ENCODE measurements at places on chromosomes 16 and 17.
A peak's percentile ranks its signal among the peaks of the same experiment; 100 is the strongest.

- no peak for DNase-seq
Observed at GRCh38 chr16:69922200-69922599, 28.9 kb upstream of the CLEC18A start.

GRCh38 chr16:72434159-72434558 lies 262.2 kb upstream of the PMFBP1 start:
- DNase-seq, result no peak

- DNase-seq, result no peak
Observed at GRCh38 chr17:30203471-30203981, 32.0 kb downstream of the SLC6A4 start.

- DNase-seq, result no peak
Observed at GRCh38 chr17:5050278-5050677, 15.1 kb upstream of the SLC52A1 start.

- DNase-seq, result no peak
Observed at GRCh38 chr16:24819462-24820040, 26.2 kb upstream of the SLC5A11 start.

DNA sequence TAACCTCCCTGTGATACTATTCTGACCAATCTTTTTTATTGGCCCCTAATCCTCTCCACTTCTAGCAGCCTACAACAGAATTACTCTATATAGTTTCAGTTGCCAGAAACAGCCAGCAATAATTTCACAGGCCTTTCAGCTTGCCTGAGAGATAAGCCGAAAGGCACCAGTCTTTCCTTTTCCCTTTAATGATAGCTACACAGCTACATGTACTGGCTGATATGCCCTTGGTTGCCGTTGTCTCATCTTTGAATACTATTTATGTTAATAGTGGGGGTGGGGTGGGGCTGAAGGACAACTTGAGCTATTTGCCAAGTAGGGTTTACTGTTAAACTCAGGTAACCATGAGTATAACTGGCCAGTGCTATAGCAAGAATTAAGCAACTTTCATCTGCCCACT lies 35.8 kb upstream of the RASL10B start:
- no peak for DNase-seq

DNA sequence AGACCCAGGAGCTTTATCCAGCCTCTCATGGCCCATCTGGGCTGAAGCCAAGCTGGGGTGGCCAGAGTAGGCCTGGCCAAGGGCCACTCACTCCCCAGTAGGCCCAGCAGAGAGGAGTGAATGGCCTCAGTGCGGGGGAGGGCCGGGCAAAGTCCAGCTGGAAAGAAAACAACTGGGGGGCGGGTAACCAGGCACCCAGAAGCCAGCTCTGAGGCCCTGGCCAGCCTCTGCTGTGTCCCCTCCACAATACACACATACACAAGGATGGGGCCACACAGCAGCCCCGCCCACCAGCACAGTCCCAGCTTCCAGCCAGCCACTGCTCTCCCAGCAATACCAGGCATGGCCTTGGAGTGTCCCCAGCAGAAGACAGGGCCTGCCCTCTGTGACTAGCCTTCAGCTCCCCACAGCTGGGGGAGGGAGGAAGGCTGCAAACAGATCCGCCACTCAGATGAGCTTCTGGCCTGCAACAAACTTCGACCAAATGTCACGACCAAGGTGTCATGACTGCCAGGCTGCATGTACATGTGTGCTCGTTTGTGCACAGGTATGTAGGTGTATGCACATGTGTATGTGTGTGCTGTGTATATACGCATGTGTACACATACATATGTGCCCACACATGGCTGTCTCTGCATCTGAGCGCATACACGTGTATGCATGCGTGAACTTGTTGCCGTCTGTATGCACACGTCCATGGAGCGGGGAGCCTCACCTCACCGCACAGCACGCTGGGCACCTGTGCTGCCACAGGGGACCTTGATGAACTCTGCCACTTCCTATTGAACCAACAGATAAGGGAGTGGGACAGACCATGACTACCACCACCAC lies 5.0 kb downstream of the CARHSP1 start:
- no peak for DNase-seq

DNA sequence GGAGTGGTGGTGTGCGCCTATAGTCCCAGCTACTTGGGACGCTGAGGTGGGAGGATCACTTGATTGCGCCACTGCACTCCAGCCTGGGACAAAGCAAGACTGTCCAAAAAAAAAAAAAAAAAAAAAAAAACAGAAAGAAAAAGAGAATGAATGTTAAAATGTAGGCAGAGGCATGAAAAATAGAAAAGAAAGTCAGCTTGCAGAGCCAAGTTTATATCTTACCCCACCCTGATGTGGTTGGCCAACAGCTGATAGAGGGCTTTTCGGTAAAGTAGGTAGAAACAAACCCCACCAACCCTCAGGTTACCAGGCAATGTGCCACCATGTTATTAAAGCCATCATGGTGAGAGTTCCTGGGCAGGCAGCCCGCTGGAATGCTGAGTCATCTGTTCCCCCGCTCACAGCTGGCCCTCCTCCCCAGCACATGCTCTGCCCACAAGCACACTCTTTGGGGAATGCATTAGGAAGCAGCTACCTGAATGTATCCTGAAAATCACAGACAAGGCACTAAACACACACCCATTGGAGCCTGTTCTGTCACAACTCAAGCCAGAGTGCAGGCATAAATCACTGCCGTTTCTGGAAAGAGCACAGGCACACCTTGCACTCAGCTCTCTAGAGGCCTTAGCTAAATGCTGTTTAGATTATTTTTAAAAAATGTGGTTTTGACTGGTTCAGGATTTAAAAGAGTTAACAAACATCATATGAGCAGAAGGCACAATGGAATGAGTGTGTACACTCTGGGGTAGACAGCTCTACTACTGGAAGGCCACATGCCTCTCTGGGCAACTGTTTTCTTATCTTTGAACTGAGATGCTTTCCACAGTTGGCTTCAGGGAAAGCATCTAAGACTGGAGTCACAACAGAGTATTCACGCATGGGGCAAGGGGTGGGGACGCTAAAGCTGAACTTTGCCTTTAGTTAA lies 128.5 kb downstream of the PARN start:
- DNase-seq, result peak; percentile 7

- peak; percentile 47 for DNase-seq
Observed at GRCh38 chr16:1645914-1646525, 32.1 kb upstream of the JPT2 start.

DNA sequence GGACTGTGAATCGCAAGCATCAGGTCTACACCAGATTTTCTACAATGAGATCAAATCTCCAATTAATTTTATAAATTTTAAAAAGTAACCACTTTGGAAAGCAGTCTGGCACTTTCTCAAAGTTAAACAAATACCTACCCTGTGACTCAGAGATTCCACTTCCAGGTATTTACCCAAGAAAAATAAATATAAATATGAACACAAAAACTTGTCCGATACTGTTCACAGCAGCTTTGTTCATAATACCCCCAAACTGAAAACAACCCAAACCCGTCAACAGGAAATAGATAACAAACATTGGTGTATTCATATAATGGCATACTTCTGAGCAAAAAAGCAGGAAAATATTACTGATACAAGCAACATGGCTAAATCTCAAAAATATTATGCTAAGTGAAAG lies 12.1 kb downstream of the ZDHHC7 start:
- DNase-seq, result no peak

- DNase-seq, result no peak
Observed at GRCh38 chr17:42618442-42619150, 9.1 kb downstream of the TUBG1 start.

DNA sequence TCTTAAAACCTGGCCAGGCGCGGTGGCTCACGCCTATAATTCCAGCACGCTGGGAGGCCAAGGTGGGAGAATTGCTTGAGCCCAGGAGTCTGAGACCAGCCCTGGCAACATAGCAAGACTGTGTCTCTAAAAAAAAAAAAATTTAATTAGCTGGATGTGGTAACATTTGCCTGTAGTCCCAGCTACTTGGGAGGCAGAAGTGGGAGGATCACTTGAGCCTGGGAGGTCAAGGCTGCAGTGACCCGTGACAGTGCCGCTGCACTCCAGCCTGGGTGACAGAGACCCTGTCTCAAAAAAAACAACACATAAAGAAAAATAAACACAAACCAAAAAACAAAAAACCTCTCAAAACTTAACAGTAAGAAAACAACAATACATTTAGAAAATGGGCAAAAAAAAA lies 106.3 kb downstream of the SMG6 start:
- no peak for DNase-seq

- DNase-seq, result no peak
Observed at GRCh38 chr17:82627405-82627804, 20.8 kb downstream of the WDR45B start.

GRCh38 chr16:75197522-75198134 lies 9.3 kb downstream of the CTRB2 start:
- no peak for DNase-seq
